ENCODE measurements at places on chromosomes 5 and 9. TPM values are rescaled to one million over a fixed set of nuclear protein-coding genes. Genes with fewer than 3 reads are reported as not detected.

DNA sequence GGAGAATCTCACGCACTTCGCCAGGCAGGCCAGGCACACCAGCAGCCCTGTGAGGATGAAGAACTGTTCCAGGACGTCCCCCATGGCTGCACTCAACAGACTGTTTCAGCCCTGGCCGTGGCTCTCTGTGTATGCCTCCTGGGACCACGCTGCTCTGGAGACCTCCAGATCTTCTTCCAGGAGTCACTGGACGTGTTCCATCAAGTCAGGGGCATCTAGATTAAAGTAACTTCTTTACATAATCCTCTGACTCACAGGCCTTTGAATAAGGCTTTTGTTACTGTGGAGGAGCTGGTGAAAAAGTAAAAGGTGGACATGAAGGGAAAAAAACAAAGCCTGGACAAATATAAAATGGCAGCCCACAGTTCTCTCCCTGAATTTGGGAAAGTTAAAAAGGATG lies at the start of gene HSD17B3:
Gene HSD17B3, minus strand, starts transcription at position 156 of the 400 bp plus-strand sequence. Its CDS starts 72 bp downstream, at position 84.
- DNase-seq: no peak

DNA sequence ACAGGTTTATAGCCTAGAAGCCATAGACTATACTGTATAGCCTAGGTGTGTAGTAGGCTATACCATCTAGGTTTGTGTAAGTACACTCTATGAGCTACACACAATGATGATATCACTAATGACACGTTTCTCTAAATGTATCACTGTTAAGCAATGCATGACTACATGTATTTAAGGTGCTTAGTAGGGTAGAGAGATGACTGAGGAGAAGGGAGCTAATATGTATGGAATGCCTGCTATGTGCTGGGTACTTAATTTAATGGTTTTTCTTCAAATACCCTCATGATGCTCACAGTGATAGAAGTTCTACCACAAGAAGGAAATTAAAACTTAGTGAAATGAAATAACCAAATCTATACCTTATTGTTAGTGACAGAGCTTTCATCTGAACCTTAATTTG lies 1785.5 kb downstream of the EFNA5 start:
- no peak for DNase-seq

- no peak for DNase-seq
Measured at GRCh38 chr9:36862206-36863145, 171.6 kb downstream of the PAX5 start.

Gene RANBP3L
- total RNA-seq: 5.7 TPM

- no peak for DNase-seq
Measured at GRCh38 chr9:133186736-133187135, 22.3 kb downstream of the OBP2B start.

DNA sequence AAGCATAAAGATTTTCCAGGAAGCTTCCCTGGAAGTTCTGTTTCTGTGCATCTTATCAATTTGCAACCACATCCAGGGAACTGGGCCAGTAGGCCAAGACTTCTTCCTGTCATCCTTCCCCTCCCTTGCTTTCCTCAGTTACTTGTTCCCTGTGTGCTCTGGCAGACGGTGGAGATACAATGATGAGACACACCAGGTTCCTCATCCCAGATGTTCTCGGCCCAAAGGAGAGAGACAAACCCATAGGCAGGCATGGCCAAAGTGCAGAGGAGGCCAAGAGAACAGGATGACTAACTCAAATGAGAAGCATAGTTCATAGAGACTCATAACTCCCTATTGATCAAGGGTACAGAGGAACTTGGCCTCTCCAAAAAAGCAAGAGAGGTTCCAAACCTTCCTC lies 652.6 kb downstream of the CCDC171 start:
- no peak for DNase-seq

Gene PCDHB11
- total RNA-seq: 7.3 TPM

Gene TOR2A
- total RNA-seq: 3.8 TPM

DNA sequence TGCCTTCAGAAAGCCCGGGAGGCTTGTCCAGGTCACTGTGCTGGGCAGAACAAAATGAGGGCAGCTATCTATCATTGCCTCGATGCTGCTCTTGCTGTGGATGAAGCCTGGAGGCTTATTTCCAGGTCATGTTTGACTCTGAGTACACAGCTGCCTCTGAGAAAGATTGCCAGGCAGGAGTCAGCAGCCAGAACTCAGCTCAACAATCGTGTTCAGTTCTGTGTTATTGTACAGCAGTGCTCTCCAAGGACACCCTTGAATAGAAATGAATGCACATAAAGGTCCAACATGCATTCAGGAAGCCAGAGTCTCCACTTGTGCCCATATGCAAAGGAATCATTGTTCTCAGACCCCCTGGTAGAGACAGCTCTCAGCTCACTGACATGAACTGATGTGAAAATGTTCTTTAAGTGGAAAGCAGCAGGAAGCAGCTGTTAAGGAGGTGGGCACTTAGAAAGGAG lies 61.7 kb upstream of the ZFR start:
- no peak for DNase-seq
